Effector CD4-positive, alpha-beta T cell (primary cell): ENCODE measurements at places on chromosomes 1 and 21.

DNA sequence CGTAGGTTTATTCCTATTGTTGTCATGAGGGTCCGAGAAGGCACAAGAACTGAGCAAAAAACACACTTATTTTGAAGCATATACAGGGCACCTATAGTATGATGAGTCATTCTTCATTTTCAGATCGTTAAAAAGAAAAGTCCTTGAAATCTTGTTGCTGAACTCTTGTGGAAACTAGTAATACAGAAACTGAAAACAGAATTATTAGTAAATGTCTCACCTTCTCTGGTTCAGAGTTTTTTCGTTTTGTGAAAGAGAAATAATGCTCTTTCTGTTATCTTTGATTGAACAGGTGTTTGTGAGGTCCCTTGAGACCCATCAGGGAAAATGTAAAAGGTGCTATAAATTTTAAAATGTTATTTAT is 102.0 kb upstream of the COA6 start:
- no peak for DNase-seq

GRCh38 chr1:2561898-2562895 is 6.0 kb downstream of the TNFRSF14 start:
- no peak for DNase-seq

GRCh38 chr1:167955915-167956314 is 19.0 kb upstream of the MPC2 start:
- no peak for DNase-seq

DNA sequence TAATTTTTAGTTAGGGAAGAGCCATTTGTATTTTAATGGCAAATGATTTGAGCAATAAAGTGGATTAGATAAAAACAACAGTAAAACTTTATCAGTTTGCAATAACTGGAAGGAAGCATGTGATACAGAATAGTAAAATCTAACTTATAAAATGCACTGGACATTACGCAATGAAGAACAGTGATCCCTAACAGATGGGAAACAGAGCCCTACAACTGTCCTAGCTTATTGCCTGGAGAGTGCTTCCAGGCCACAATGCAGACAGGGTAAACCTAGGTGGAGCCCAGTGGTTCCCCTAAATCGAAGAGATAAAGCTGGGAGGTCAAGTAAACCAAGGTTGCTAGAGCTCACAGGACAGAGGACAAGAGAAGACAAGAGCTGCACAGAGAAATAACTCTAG is 7.0 kb downstream of the OMA1 start:
- no peak for DNase-seq

GRCh38 chr1:18950401-18951026 is 6.0 kb downstream of the IFFO2 start:
- DNase-seq = no peak

GRCh38 chr1:206892351-206892984 is 4.8 kb upstream of the IL24 start:
- DNase-seq = no peak

DNA sequence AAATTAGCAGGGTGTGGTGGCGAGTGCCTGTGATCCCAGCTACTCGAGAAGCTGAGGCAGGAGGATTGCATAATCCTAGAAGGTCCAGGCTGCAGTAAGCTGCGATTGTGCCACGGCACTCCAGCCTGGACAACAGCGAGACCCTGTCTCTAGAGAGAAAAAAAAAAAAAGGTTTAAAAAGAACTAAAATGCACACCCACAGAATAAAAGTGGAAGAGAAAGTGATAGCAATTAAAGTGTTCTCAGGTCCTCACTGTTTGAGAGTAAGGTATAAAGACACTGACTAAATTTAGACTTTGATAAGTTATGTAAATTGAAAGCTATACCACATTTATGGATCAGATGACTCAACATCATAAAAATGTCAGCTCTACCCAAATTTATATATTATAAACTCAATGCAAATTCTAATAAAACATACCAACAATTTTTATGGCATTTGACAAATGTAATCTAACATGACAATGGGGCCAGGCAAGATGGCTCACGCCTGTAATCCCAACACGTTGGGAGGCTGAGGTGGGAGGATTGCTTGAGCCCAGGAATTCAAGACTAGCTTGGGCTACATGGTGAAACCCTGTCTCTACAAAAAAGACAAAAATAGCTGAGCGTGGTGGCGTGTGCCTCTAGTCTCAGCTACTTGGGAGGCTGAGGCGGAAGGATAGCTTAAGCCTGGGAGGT is 11.8 kb downstream of the ZBTB17 start:
- no peak for DNase-seq

DNA sequence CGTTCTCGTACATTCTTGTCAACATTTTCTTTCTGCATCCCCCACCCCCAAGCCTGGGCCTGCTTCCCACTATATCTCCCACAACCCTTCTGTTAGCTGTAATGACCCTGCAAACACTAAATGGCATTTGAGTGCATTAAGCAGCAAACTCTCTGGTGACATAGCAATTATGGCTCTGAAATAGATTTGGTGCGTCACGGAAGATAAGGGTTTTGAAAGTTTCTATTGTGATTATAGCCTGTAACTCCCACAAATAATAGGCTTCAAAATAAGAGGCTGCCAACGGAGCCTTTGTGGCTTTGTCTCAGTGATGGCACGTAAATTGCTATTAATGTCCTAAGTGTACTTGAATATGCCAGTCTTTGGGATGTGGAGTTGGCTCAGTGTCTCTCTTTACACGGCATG is 277.6 kb downstream of the PBX1 start:
- no peak for DNase-seq

GRCh38 chr1:57422271-57423134 is 1.4 kb downstream of the DAB1 start:
- DNase-seq = no peak

DNA sequence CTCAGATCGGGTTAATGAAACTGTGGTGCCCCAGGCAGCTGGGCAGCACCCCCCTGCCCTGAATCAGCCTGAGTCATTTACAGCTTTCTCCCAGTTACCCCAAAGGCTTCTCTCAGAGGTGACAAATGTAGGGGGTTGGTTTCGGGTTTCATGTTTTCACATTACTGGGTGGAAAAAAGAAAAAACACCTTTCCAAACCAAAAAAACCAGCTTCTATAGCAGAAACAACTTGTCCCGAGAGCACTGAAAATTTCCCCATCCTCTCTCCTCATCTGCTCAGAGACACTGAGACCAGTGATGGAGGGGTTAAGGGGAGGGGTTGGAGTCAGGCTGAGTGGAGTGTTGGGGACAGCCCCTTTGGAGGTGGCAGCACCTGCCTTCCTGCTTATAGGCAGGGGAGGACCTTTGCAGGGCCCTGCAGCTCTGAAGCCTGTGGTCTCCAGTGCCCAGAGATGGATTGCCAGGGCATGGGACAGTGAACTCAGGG is 15.6 kb downstream of the UTP11 start:
- no peak for DNase-seq

DNA sequence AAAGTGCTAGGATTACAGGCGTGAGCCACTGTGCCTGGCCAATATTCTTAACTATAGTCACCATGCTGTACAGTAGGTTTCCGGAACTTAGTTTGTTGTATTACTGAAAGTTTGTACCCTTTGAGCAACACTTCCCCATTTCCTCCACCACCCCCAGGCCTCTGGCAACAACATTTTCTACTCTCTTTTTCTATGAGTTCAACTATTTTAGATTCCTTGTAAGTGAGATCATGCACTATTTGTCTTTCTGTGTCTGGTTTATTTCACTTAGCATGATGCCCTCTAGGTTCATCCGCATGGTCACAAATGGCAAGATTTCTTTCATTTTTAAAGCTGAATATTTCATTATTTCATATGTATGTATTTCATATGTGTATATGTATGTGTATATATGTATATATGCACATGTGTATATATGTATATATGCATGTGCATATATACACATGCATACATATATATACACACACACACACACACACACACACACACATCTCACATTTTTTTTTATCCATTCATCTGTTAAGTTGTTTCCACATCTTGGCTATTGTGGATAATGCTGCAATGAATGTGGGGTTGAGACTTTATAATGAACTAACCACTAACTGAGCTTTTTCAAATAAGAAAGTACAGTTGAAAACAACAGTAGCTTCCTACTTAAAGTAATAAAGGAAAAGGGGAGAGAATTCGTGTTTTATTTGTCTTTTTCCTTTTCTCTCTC is 256.8 kb upstream of the C1orf105 start:
- DNase-seq = no peak

GRCh38 chr1:229205854-229206253 is 65.1 kb upstream of the RAB4A start:
- DNase-seq = no peak

GRCh38 chr1:47738560-47739182 is 258.5 kb downstream of the TRABD2B start:
- DNase-seq = no peak

- no peak for DNase-seq
Measured at GRCh38 chr1:12572522-12572921, 45.5 kb downstream of the DHRS3 start.

GRCh38 chr1:110477041-110477440 is 26.1 kb downstream of the PROK1 start:
- no peak for DNase-seq

GRCh38 chr1:202259705-202260104 is 66.1 kb downstream of the LGR6 start:
- DNase-seq = no peak
